ENCODE measurements at places on chromosomes 2 and 18.

- DNase-seq, result no peak
- no peak overlapping the region for H3K27ac ChIP-seq
- no peak overlapping the region for H3K4me3 ChIP-seq
- peaks cover 28% of the 10 kb centered on the region for H3K4me1 ChIP-seq
- H3K36me3 ChIP-seq, result peaks cover 4% of the 10 kb centered on the region
These were observed 217.1 kb downstream of the MREG start for GRCh38 chr2:215796140-215796855.

DNA sequence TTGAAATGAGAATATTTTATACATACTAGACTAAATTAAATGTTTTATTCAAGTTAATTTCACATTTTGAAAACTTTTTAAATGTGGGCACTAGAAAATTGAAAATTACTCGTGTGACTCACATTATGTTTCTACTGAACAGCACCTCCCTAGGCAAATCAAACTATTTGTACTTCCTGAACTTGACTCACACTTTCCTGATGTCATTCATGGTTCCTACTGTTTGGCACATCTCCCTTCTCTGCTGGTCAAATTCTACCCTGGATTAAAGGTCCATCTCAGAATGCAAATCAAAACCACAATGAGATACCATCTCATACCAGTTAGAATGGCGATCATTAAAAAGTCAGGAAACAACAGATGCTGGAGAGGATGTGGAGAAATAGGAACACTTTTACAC is 16.7 kb downstream of the LHCGR start:
- no peak overlapping the region for H3K27ac ChIP-seq
- H3K27me3 ChIP-seq, result peaks cover 46% of the 10 kb centered on the region
- DNase-seq, result no peak
- H3K36me3 ChIP-seq, result no peaks in the 10 kb centered on the region
- no peak overlapping the region for H3K4me3 ChIP-seq

GRCh38 chr18:33838054-33838453 is 260.0 kb downstream of the ASXL3 start:
- no peak overlapping the region for H3K4me3 ChIP-seq
- DNase-seq, result no peak
- no peaks in the 10 kb centered on the region for H3K27me3 ChIP-seq
- H3K27ac ChIP-seq, result no peak overlapping the region

GRCh38 chr2:131542438-131543384 is 15.0 kb downstream of the CCDC74A start:
- H3K27ac ChIP-seq, result no peak overlapping the region
- no peak overlapping the region for H3K4me3 ChIP-seq
- no peaks in the 10 kb centered on the region for H3K36me3 ChIP-seq
- H3K27me3 ChIP-seq, result peaks cover 27% of the 10 kb centered on the region
- H3K4me1 ChIP-seq, result peaks cover 10% of the 10 kb centered on the region

DNA sequence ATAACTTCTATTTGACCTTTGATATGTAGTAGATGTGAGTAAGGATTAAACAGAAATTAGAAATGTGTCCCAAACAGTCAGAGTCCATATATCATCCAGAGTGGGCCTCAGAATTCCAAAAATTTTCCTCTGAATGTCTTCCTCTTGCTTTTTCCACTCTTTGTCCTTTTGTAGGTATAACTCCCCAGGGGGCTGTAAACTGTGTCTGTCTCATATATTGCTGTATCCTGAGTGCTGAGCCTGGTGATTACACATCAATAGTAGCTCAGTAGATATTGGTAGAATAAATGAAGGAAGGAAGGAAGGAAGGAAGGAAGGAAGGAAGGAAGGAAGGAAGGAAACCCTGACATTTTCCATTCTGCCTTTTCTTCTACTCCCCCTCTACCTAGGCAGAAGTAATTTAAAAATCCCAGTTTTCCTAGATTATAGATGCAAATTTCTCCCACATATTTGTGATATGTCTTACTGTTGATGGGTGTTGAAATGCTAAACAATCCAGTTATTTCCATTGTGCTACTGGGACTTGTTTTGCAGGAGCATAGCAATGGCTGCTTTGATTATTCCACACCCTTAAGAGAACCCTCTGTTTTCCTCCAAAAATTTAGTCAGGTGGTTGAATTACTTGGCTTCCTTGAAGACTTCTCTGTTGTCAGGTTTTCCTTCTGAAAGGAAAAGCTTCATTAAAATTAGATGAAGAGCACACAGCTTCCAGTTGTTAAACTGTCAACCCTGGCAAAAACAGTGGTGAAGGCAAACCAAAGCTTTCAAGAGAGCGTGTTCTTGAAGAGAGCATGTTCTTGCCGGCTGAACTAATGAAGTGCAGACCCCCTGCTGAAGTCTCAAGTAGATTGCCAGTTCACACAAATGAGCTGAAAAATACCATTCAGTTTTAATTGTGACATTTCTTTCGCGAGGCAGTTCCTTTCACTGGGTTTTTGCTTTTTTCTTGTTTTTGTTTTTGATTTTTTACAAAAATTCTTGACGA is 147.8 kb downstream of the KCNE4 start:
- DNase-seq, result no peak
- no peak overlapping the region for H3K4me3 ChIP-seq
- H3K36me3 ChIP-seq, result no peaks in the 10 kb centered on the region
- no peak overlapping the region for H3K27ac ChIP-seq
- H3K27me3 ChIP-seq, result peaks cover 13% of the 10 kb centered on the region

DNA sequence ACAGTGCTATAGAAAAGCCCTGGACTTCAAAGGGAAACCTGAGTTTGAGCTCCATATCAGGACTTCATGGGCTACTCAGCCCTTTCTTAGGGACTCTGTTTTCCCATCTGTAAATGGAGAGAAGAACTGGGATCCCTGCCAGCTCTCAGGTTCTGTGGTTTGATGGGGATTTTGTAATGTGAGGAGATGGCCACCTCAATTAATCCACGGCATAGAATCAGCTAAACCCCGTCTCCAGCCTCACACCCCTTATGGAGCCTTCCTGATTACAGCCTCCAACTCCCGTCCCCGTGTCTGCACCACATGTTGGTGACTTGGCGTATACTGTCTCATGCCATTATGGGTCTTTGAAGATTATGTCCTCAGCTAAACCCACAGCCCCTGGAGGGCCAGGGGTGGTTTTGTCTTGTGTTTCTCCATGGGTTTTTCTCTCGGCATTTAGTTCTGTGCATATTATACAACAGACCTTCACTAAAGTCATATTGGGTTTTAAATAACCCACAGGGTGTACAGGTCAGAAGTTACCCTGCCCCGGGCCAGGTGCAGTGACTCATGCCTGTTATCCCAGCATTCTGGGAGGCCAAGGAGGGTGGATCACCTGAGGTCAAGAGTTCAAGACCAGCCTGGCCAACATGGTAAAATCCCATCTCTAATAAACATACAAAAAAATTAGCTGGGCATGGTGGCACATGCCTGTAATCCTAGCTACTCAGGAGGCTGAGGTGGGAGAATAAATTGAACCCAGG is 63.8 kb upstream of the PPP1CB start:
- no peak for DNase-seq
- no peak overlapping the region for H3K27ac ChIP-seq
- peaks cover 5% of the 10 kb centered on the region for H3K36me3 ChIP-seq
- peaks cover 25% of the 10 kb centered on the region for H3K4me1 ChIP-seq
- no peak overlapping the region for H3K4me3 ChIP-seq
- H3K27me3 ChIP-seq, result no peaks in the 10 kb centered on the region

DNA sequence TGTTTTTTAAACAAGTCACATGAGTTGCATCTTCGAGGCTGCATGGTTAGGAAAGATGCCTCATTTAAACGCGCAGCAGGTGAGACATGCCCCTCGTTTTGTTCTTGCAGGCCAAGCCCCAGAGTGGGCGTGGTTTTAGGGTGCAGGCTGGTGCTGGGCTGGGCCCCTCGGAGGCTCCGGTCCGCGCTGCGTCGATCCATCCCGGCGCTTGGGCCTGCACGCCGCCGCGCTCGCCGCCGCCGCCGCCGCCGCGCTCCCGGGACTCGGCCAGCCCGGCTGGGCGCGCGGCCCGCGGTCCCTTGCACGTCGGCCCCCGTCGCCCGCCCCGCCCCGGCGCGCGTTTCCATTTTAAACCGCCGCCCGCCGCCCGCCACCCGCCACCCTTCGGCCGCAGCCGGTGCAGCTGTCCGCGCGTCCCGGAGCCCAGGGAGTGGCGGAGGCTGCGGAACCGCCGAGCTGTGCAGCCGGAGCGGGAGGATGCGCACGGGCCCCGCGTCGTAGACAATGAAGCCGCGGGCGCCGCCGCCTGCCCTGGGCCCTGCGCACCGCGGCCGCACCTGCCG is 175.5 kb downstream of the AGAP1 start:
- no peak overlapping the region for H3K27ac ChIP-seq
- H3K4me1 ChIP-seq, result peaks cover 44% of the 10 kb centered on the region
- peaks cover 26% of the 10 kb centered on the region for H3K36me3 ChIP-seq
- H3K27me3 ChIP-seq, result no peaks in the 10 kb centered on the region

GRCh38 chr18:22332590-22332989 is 85.1 kb downstream of the CTAGE1 start:
- DNase-seq, result no peak
- H3K4me3 ChIP-seq, result no peak overlapping the region
- no peak overlapping the region for H3K27ac ChIP-seq

DNA sequence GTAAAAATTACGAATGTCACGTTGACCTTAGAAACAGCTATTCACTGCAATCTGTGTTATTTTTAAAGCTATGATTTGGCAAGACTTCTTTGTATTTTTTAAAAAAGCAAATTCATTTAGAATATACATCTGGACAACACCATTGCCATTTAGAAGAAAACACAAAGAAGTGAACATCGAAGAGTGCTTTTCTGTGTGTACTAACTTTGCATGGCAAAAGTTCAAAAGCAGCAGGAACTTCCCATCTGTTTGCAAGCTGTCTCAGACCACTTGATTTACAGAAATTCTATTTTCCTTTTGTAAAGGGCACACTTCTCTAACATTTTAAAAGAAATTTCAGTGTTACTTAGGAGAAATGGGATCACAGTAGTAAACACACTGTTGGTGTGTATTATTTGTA is 145.9 kb downstream of the CALCRL start:
- no peak overlapping the region for H3K27ac ChIP-seq
- H3K27me3 ChIP-seq, result no peaks in the 10 kb centered on the region
- H3K4me3 ChIP-seq, result no peak overlapping the region
- H3K4me1 ChIP-seq, result no peaks in the 10 kb centered on the region
- no peaks in the 10 kb centered on the region for H3K36me3 ChIP-seq

DNA sequence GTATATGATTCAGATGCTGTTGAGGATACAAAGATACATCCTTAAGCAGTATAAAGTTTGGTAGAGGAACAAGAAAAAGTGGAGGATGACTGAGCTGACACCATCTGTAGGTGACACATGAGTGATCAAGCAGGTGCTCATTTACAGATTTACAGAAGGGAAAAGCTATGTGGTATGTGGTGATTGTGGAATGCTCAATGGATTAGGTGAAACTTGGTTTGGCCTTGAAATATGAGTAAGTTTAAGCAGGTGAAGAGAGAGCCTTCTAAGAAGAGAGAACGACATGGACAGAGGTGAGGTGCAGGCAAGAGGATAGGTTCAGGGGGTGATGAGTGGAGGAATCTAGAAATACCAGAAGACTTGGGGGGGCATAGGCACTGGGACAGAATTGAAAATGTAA is 5.9 kb downstream of the ASXL3 start:
- peaks cover 7% of the 10 kb centered on the region for H3K4me1 ChIP-seq
- no peaks in the 10 kb centered on the region for H3K36me3 ChIP-seq
- H3K27ac ChIP-seq, result no peak overlapping the region
- DNase-seq, result no peak

GRCh38 chr2:69514406-69514805 is 77.2 kb upstream of the NFU1 start:
- H3K27me3 ChIP-seq, result no peaks in the 10 kb centered on the region
- no peak for DNase-seq
- H3K36me3 ChIP-seq, result peaks cover 7% of the 10 kb centered on the region
- H3K4me3 ChIP-seq, result no peak overlapping the region
- H3K27ac ChIP-seq, result no peak overlapping the region
- peaks cover 1% of the 10 kb centered on the region for H3K4me1 ChIP-seq

- DNase-seq, result no peak
- H3K27me3 ChIP-seq, result no peaks in the 10 kb centered on the region
- peaks cover 11% of the 10 kb centered on the region for H3K36me3 ChIP-seq
- H3K4me1 ChIP-seq, result peaks cover 13% of the 10 kb centered on the region
- H3K4me3 ChIP-seq, result no peak overlapping the region
These were observed 38.7 kb downstream of the FANCL start for GRCh38 chr2:58202404-58202803.

- H3K4me1 ChIP-seq, result no peaks in the 10 kb centered on the region
- H3K36me3 ChIP-seq, result no peaks in the 10 kb centered on the region
- H3K4me3 ChIP-seq, result no peak overlapping the region
- H3K27me3 ChIP-seq, result no peaks in the 10 kb centered on the region
These were observed 1539.7 kb upstream of the ACVR2A start for GRCh38 chr2:146305164-146305563.

- peaks cover 72% of the 10 kb centered on the region for H3K27me3 ChIP-seq
- DNase-seq, result no peak
- H3K4me3 ChIP-seq, result no peak overlapping the region
- H3K4me1 ChIP-seq, result peaks cover 16% of the 10 kb centered on the region
These were observed 7.6 kb downstream of the ATP6V1B1 start for GRCh38 chr2:70943205-70943871.

GRCh38 chr2:52879561-52879960 is 888.0 kb upstream of the CHAC2 start:
- peaks cover 25% of the 10 kb centered on the region for H3K4me1 ChIP-seq
- no peaks in the 10 kb centered on the region for H3K27me3 ChIP-seq
- no peak for DNase-seq
- H3K27ac ChIP-seq, result no peak overlapping the region
- no peaks in the 10 kb centered on the region for H3K36me3 ChIP-seq
- no peak overlapping the region for H3K4me3 ChIP-seq

- DNase-seq, result no peak
- H3K4me1 ChIP-seq, result no peaks in the 10 kb centered on the region
These were observed 103.2 kb upstream of the MMADHC start for GRCh38 chr2:149690825-149691224.

- H3K27me3 ChIP-seq, result no peaks in the 10 kb centered on the region
- H3K4me1 ChIP-seq, result peaks cover 24% of the 10 kb centered on the region
- H3K36me3 ChIP-seq, result peaks cover 13% of the 10 kb centered on the region
- no peak for DNase-seq
- H3K27ac ChIP-seq, result no peak overlapping the region
These were observed 5.5 kb downstream of the SERPINE2 start for GRCh38 chr2:224033601-224034000.

GRCh38 chr2:67048314-67048713 is 348.8 kb upstream of the ETAA1 start:
- no peaks in the 10 kb centered on the region for H3K36me3 ChIP-seq
- H3K4me3 ChIP-seq, result no peak overlapping the region
- no peaks in the 10 kb centered on the region for H3K27me3 ChIP-seq
- H3K4me1 ChIP-seq, result peaks cover 26% of the 10 kb centered on the region

DNA sequence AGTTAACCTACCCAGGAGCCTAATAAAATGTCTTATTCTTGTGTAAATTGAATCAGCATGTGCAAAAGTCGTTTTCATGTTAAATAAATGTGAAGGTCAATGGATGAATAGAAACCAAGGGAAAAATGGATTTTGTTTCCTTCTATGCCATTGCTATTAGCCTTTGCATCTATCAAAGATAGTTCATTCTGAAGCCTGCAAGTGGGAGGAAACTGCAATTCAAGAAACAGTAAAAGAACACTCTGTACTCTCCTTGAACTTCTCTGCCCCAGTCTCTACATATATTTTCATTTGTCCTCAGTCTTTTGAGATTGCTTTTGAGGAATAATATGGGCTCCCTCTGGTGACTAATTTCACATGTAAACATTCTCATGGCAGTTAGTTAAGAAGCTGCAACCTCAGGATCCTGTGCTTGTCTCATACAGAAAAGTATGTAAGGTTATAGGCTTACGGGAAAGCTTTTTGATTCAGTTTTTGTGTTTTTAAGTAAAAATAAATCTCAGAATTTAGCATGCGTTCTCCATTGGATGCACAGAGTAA is 1590.0 kb upstream of the LRRTM1 start:
- DNase-seq, result no peak
- H3K36me3 ChIP-seq, result no peaks in the 10 kb centered on the region
- peaks cover 12% of the 10 kb centered on the region for H3K4me1 ChIP-seq
- H3K27me3 ChIP-seq, result no peaks in the 10 kb centered on the region
